ENCODE measurements at places on chromosomes 4 and X.

- DNase-seq: no peak
Measured at GRCh38 chrX:109384699-109385098, 97.2 kb downstream of the GUCY2F start.

- no peak for DNase-seq
Measured at GRCh38 chr4:164204434-164204833, 549.5 kb upstream of the SMIM31 start.

GRCh38 chrX:40245488-40246071 is 147.8 kb upstream of the BCOR start:
- DNase-seq: no peak

- no peak for DNase-seq
Measured at GRCh38 chrX:11525685-11526084, 140.0 kb downstream of the ARHGAP6 start.

DNA sequence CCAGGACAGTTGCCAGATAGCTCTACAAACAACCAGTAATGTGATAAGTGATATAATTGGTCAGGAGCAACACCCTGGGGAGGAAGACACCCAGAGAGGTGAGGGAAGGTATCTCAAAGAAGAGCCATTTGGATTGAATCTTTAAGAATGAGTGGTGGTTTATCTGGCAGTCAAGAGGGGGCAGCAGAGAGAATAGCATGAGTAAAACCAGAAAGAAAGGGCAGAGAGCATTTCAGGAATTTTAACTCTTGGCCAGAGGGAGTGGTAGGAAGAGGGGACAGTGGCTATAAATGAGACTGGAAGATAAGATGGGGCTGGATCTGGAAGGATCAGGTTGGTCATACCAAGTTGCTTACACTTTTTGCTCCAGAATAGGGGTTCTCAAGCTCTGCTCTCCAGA is 5.9 kb upstream of the SEPTIN6 start:
- no peak for DNase-seq

DNA sequence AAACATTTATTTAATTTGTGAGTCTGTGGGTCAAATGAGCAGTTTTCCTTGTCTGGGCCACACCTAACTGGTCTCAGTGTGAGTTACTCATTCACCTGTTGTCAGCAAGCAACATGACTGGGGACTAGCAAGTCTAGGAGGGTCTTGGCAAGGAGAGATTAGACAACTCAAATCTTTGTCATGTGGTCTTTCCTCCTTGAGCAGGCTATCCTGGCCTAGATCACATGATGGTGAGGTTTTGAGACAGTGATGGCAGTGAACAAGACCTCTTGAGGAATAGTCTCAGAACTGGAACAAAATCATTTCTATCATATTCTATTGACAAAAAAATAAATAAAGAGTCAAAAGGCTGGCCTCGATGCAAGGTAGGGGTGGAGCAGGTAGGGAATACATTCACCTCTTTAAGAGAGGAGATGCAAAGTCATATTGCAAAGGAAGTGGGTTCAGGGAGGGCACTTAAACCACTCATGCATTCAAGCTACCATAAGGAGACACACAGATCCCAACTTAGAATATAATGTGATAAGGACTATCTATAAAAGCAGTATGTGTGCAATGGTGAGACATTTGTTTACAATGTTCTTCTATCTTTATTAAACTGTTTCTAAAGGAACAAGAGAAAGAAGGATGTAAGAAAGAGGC is 135.7 kb downstream of the ZNF330 start:
- no peak for DNase-seq

DNA sequence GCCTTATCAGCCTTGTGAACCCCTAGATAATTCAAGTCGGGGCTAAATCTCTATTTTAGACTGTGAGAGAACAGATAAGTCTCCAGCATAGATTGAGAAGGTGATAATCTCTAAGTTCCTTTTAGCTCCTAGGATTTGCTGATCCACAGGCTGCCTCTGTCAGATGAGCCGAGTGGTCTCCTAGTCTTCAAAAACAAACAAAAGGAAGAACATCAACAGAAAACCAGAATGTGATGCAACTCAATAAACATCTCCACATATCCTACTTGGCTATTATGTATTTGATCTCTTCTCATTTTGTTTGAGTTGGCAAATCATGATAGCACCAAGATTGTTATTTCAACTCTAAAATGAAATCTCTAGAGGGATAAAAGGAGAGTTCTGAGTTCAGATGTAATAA is 88.4 kb upstream of the SLC7A11 start:
- no peak for DNase-seq

GRCh38 chr4:1887052-1887451 is 15.9 kb downstream of the NSD2 start:
- DNase-seq: no peak

DNA sequence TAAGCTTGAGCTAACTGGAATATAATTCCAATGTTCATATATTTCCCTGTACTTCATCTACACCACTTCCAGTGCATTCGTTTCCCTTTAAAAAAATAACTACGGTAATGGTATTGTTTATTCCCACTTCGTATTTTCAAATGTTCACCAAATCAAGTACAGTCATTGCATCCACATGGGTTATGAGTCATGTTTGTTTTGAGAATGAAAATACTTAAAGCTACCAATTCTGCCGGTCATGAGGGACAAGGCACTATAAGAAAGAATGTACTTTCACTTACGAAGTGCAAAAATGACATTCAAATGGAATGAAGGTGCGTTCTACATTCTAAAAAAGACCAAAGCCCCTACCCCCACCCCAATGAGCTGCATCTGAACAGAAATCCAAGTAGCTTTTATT is 174.4 kb upstream of the FGF13 start:
- DNase-seq: no peak

DNA sequence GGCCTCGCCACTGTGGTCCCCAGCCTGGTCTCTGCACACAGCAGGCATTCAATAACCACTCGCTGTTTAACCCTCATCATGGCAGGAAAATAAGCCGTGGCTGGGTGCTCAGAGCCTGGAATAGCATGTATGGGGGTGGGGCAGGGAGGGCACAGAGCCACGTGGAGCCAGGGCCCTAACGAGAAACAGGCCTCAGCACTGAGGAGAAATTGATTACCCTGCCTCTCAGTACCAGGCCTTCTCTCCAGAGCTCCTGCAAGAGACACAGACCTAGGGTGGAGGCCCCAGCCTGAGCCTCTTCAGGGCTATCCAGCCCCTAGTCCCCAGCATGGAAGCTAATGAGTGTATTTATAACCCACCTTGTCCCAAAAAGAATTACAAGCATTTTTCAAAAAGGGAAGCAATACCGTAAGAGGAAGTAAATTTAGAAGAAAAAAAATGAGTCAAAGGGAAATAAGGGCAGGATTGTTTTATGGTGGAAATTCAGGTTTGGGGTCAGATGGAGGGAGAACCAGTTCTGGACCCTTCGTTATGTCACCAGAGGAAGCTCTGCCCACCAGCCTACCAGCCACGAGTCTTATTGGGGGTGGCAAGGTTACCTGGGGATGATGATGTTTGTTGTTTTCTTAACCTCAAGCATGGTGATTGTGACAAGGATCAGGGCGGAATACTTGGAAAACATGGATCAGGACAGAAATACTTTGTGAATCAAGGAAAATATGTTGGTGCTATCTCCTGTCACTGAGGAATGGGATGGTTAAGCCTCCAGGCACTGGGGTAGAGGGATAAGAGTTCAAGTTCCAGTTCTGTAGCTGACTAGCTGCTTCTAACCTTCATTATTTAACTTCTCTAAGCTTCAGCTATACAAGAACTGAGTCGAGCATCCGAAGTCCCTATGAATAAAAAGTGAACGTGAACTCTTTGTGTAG is 101.9 kb upstream of the RBPJ start:
- DNase-seq: no peak

- no peak for DNase-seq
Measured at GRCh38 chrX:1327651-1328304, 8.8 kb upstream of the IL3RA start.

DNA sequence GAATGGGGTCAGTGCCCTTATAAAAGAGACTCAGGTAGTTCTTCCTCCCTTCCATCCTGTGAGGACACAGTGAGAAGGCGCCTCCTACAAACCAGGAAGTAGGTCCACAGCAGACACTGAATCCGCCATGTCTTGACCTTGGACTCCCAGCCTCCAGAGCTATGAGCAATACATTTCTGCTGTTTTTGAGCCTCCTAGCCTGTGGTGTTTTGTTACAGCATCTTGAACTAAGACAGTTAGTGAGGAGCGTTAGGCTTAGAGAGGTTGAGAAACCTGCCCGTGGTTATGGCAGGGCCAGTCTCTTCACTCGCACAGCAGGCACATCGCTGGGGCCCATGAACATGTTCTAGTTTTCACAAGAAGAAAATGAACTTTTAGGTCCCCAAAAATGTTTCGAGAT is 19.7 kb downstream of the SHROOM2 start:
- no peak for DNase-seq

DNA sequence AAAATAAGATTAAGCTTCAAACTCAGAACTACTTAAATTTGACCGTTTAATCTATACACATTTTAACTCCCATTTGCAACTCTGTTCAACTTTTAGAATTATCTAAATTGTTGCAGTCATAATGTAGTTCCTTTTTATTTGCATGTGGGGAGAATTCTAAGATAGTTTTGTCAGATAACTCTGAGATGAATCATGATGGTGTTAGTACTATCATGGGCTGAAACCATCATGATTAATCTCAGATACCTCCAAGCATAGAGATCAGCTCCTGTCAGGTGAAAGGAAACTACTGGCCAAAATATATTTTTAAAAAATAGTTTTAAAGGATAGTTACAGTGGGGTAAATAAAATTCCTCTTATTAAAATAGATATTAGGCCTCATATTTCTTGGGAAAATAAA is 39.0 kb downstream of the FBXO8 start:
- no peak for DNase-seq

DNA sequence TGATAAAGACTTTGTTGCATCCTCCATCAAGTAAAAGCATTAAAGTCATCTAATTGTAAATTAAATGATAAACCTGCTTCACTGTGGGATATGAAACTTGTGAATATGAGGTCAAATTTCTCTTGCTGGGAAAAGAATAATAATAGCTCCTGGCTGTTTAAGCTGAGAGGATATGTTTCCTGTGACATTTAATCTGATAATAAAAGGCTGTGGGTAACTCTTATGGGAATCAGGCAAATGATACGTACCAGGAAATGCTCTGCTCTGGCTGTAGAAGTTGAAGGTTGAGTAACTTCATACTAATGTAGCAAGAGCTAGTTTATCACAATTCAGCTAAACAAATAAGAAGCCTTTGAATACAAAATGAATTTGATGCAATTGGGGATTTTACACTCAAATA is 574.6 kb downstream of the RAPGEF2 start:
- no peak for DNase-seq

DNA sequence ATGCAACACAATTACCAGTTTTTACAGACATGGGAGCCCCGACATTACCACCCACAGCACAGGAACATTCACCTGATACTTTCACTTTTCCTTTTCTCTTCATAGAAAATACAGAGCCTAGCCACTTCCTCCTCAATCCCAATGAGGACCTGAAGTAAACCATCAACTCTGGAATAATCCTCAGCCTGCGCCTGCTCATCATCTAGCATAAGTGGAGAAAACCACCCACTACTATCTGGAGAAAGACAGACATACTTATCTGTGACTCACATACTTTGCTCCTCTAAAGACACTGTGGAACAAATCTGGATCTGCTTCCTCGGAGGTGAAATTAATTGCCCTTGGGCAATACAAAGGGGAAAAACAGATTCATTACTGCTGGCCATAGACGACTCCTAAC is 47.8 kb downstream of the ZCCHC13 start:
- no peak for DNase-seq

DNA sequence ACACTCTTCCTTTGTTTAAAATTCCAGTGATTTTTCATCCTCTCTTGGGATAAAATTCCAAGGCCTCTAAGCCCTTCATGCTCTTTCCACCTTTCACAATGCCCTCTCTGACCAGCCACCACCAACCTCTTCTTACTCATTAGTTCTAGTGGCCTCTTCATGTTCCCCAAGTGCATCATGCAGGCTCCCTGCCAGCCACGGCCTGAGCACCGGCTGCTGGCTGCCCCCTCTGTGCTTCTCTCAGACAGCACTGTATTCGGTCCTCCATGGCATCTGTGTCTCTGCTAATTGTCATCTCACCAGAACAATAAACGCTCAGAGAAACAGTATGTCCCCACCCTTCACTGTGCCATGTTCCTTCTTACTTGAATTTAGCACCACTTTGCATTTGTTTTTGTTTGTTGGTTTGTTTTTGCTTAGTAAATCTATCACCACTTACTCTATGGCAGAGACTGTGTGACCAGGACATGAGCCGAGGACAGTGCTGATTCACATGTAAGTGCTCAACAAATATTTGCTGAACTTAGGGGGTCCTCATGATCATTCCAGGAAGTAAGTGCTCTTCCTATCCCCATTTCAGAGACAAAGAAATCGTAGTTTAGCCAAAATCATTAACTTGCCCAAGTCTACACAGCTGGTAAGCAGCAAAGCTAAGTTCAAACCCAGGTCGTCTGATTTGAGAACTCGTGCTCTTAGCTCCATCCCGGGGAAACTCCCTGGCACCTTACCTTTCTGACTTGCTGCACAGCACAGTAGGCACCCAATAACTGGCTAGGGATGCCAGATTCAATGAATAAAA is 77.1 kb upstream of the UCP1 start:
- no peak for DNase-seq

GRCh38 chr4:62271107-62271506 is 1071.0 kb downstream of the ADGRL3 start:
- no peak for DNase-seq

DNA sequence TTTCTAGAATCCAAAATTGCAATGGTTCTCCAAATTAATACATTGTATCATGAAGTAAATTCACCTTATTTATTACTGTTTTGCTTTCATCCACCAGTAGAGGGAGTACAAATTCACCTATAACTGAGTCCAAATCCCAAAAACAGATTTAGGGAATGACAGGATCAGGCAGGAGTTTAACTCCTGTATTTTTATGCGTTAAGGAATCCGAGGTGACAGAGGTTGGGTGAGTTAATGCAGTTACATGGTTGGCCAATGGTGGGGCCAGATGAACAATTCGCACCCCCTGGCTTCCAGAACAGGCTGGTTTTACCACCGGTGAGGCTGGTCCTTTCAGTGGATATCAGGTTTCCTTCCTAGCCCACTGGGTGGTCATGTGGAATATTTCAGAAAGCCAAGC is 82.4 kb downstream of the MTNR1A start:
- DNase-seq: peak; percentile 12

- DNase-seq: no peak
Measured at GRCh38 chr4:83931659-83932438, 395.9 kb downstream of the GPAT3 start.

- DNase-seq: no peak
Measured at GRCh38 chr4:59058543-59058942, 1948.4 kb upstream of the IGFBP7 start.

DNA sequence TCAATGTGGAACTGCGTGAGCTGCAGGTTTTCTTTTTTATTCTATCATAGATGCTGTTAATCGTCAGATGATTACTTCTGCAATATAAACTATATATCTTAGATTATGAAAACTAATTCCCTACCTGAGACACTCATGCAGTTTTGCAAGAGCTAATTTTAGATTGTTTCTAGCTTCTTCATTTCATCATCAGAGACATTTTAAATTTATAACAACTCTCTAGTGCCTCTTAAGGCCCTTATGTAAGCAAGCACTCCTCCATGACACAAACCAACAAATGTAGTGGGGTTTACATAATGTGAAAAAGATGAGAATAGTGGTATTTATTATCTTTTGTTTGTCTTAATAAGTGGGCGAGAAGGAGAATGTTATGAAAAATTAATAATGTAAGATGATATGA is 170.2 kb upstream of the ETNPPL start:
- no peak for DNase-seq

GRCh38 chrX:109830704-109831206 is 97.7 kb upstream of the ACSL4 start:
- no peak for DNase-seq

- no peak for DNase-seq
Measured at GRCh38 chr4:124083711-124084110, 628.8 kb downstream of the ANKRD50 start.

- no peak for DNase-seq
Measured at GRCh38 chr4:54065282-54066087, 1.1 kb upstream of the CHIC2 start.

All from skeletal muscle cell (primary cell).